ENCODE measurements at places on chromosomes 2 and 18.

DNA sequence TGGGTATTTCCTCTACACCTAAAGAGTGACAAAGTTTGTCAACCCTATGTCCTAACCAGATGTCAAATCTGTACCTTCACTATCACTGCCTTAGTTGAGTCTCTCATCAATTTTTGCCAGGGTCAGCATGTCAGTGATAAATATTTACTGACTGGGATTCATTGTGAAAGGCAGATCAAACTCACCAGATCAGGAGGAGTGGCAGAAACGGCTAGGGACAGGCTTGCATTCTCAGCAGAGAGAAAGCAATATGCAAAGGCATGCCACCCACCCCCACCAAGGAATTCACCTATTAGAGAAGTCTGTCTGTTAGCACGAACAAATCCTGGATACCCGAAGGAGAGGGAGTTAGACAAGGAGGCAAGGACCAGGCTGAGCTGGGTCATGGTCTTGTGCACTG lies 62.6 kb downstream of the PTPN2 start:
- no peak for DNase-seq

- DNase-seq, result no peak
Measured at GRCh38 chr18:28088477-28088876, 88.5 kb downstream of the CDH2 start.

DNA sequence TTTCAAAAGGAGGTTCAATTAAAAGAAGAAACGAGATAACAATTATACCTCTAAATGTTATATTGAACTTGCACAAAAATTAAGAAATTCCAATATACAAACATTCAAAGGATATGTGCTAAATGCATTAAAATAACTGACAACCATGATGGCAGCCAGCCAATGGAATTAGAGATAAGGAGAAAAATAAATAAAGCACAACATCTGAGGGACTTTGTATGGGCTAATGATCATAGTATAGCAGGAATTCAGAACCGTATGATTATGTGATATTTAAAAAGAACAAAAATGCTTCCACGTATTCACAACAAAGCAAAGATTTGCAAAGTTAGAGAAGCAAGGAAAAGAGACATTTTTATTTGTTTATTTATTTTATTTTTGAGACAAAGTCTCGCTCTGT lies 1103.0 kb downstream of the CBLN2 start:
- DNase-seq, result no peak

DNA sequence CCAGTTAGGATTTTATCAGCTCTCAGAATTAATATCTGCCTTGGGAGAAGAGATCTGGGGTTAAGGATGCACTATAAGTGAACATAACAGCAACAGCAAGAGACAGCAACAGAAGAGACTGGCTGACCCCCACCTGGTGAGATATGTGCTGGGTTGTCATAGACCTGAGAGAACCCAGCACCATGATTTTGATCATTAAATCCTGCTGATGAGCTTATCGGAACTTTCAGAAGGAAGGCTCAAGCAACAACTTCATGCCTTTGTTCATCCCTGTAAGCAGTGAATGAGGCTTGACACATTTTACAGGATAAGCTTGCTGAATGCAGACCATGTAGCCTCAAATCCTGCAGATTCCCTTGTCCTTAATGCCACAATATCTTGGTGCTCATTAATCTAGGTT lies 100.0 kb downstream of the POLE4 start:
- no peak for DNase-seq

DNA sequence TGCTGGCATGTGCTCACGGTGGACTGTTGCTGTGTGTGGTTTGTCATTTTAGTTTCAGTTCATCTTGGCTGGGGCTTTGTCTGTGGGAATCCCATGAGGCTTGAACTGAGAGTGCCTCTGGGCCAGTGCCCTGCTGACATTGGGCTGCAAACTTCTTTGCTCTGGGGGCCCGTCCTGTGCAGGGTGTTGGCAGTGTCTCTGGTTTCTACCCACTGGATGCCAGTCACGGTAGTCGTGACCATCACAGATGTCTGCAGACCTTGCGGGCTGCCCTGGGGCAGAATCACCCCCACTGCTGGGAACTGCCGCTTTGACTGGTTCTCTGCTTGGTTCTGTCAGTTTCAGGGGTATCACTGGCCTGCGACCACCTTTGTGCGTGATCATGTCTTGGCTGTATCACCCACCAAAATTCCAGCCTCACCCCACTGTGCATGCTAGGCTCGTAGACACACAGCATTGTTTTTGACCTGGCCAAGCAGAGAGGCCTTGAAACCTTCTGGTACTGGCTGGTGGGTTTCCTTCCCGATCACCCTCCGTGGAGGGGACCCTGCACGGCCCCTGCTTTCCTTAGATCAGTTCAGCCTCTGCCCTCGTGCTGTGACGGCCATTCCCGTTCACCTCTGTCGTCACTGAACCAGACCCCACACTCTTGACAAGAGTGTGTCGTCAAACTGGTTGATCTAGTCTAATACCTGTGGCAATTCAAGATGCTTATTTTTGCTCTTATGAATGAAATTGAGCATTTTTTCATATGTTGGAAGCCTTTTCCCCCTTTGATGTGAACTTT lies 57.6 kb downstream of the KCNG2 start:
- DNase-seq, result peak; percentile 4

- DNase-seq, result no peak
Measured at GRCh38 chr2:181036848-181037603, 56.6 kb downstream of the UBE2E3 start.

- no peak for DNase-seq
Measured at GRCh38 chr2:207394203-207394781, 135.5 kb upstream of the CREB1 start.

- no peak for DNase-seq
Measured at GRCh38 chr2:159546716-159547430, 69.5 kb downstream of the BAZ2B start.

- no peak for DNase-seq
Measured at GRCh38 chr2:172066394-172066886, 18.9 kb upstream of the DLX1 start.

GRCh38 chr18:12770469-12771219 lies 67.8 kb downstream of the PSMG2 start:
- no peak for DNase-seq

- no peak for DNase-seq
Measured at GRCh38 chr2:175445281-175445680, 263.8 kb upstream of the ATP5MC3 start.

GRCh38 chr2:7027411-7027810 lies 110.2 kb downstream of the RNF144A start:
- DNase-seq, result no peak

GRCh38 chr2:70143314-70144150 lies 47.3 kb downstream of the C2orf42 start:
- no peak for DNase-seq

GRCh38 chr2:236550290-236550689 lies 19.3 kb upstream of the ACKR3 start:
- no peak for DNase-seq

DNA sequence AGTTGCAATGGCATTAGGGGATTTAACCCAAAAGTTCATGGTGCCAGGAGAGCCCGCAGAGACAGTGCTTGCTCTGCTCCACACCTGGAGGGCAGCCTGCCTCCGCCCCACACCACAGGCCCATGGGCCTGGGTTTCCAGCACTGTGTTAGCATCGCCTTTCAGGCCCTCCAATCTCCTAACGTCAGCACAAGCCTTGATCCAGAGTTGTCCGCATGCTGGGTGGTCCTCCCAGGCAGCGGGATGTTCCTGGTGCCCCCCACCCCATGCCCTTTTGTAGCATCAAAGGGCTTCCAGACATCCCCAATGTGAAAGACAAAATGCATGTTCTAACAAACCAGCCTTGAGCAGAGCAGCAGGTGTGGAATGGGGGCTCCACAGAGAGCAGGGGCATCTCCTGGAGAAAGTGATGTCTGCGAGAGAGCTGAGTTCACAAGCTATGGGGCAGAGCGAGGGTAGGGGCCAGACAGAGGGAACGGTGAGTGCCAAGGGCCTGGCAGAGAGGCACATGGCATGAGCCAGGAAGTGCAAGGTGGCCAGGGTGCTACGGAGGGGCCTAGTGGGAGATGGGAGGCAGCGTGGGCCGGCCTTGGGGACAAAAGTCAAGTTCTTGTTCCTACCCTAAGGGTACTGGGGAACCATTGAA lies 119.2 kb downstream of the CYP26B1 start:
- DNase-seq, result no peak

DNA sequence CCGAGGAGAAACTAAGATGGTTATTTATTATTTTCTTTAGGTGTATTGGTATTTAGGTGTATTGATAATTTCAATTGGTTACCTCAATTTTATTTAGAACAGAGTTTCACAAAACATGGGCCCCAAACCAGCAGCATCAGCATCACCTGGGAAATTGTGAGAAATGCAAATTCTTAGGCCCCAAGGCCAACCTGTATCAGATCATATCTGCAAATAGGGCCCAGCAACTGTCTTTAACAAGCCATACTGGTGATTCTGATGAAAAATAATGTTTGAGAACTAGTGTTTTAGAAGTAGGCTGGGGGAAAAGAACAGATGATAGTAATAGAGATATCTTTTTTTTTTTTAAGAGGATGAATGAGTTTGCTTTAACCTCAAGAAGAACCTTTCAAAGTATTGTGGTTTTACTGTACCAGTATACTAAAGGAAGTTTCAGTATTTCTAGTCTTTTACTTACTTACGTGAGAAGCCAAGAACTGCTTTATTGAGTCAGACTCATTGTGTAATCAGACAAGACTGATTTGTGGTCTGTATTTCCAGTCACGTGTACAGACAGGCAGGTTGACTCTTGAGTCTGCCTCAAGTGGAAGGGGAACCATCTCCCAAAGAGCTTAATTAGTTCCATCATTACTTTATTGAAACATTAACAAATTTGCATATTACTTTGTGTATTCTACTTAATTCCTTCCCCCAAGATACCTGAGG lies 60.4 kb upstream of the GAREM1 start:
- DNase-seq, result no peak

- DNase-seq, result peak; percentile 80
Measured at GRCh38 chr2:233267516-233268245, 16.2 kb downstream of the ATG16L1 start.

GRCh38 chr2:109674894-109675534 lies 60.9 kb downstream of the SOWAHC start:
- no peak for DNase-seq

- no peak for DNase-seq
Measured at GRCh38 chr2:44296653-44297052, 21.4 kb downstream of the SLC3A1 start.

GRCh38 chr2:27992787-27993401 lies 102.4 kb downstream of the BABAM2 start:
- no peak for DNase-seq

DNA sequence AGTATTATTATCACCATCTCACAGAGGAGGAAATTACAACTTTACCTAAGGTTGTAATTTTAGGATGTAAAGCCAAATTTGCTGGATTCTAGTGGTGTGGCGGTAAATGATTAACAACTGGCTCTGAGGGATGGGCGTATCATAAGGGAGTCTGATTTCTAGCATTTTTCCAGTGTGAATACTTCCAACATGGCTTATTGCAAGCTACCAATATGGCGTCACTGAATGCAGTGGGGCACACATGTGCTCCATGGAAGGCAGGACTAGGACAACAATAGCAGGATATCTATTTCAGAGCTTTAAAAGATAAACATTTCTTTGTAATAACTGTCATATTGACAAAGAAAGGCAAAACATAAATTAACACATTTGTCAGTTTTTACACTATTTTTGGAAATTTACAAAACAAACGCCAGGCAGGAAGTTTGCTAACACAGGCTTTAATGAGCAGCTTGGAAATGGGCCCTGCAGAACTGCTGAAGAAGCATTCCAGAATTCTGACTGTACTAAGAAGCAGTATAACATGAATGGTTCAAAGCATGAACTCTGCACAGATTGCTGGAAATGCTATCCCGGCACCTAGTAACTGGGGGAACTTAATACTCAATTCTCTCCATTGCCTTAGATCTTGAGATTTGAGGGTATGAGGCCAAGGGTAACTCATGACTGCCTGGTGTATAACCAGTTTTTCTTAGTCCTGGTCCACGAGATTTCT lies 439.3 kb upstream of the MAP2 start:
- DNase-seq, result no peak

GRCh38 chr18:34901299-34901698 lies 139.9 kb upstream of the MAPRE2 start:
- DNase-seq, result no peak

DNA sequence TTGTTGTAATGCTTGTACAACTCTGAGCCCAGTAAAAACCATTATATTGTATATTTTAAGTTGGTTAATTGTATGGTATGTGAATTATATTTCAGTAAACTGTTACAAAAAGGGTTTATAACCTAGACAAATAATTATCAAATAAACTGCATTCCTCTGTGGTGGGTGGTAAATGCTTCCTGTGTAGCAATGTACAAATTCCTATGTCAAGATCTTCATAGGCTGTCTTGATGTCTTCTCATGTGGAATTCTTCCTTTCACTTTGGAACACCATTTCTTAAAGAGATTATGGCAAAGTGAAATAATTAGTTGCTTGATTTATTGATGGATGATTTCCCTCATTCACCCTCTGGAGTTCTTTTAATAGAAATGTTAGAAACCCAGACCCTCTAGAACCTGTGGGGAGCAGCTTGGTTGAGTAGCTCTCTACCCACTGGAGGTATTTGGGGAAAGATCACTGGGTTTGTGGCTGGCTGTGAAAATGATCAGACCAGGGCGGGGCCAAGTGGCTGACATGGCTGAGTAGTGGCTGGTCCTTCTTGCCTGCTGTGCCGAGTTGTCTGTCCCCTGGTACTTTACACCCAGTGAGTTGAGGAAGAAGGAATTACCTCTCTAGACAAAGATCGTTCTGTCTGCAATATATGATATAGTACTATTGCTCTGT lies 22.4 kb upstream of the MGAT5 start:
- no peak for DNase-seq

DNA sequence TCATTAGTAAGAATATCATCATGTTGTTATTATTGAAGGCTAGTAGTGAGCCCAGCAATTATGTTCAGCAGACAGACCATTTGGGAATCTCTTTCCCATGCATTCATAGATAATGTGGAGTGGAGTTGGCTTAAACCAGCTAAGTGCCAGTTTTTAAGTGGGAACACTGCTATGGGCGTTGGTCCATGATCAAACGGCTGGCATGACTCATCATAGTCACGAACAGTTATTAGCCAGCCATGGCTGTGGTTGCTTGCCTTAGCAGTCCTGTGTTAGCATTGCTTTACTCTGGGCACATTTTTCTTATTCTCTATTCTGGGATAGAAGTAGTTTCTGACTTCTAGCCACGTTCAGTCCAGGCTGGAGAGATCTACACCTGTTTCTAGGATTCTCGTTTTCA lies 17.7 kb downstream of the EIF4E2 start:
- DNase-seq, result no peak

DNA sequence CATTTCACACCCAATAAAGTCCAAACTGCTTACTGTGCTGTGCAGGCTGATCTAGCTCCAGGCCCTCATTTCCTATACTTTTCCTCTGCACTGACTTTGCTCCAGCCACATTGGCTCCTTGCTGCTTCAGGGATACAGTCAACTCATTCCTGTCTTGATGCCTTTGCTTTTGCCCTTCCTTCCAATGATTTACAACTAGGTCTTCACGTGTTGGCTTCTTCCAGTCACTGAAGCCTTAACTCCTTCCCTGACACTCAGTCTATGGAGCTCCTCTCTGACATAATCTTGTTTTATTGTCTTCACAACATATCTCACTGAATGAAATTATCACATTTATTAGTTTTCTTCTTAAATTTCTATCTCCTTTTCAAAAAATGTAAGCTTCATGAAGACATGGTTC lies 16.9 kb upstream of the C18orf32 start:
- DNase-seq, result no peak
